ENCODE measurements at places on chromosomes 5 and 9. TPM values are rescaled to one million over a fixed set of nuclear protein-coding genes. Genes with fewer than 3 reads are reported as not detected.

Gene ELOVL7
- total RNA-seq: 4.4 TPM

DNA sequence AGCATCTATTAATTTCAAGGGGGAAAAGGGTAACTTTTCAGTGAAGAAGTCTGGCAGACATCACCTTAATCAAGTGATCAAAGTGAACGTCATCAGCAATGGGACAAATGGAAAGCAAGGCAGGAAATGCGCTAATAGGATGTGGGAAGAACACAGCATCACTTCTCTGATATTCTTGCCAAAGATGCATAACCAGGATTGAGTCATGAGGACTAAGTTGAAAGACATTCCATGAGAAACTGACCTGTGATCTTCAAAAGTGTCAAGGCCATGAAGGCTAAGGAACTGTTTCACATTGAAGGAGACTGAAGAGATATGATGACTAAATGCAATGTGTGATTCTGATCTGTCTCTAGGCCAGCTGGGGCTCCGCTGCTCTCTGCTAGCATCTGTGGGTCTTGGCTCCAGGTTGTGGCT is 92.9 kb downstream of the NDFIP1 start:
- no peak for DNase-seq
- no peak overlapping the region for H3K27ac ChIP-seq
- no peaks in the 10 kb centered on the region for H3K36me3 ChIP-seq
- H3K4me3 ChIP-seq: no peak overlapping the region

DNA sequence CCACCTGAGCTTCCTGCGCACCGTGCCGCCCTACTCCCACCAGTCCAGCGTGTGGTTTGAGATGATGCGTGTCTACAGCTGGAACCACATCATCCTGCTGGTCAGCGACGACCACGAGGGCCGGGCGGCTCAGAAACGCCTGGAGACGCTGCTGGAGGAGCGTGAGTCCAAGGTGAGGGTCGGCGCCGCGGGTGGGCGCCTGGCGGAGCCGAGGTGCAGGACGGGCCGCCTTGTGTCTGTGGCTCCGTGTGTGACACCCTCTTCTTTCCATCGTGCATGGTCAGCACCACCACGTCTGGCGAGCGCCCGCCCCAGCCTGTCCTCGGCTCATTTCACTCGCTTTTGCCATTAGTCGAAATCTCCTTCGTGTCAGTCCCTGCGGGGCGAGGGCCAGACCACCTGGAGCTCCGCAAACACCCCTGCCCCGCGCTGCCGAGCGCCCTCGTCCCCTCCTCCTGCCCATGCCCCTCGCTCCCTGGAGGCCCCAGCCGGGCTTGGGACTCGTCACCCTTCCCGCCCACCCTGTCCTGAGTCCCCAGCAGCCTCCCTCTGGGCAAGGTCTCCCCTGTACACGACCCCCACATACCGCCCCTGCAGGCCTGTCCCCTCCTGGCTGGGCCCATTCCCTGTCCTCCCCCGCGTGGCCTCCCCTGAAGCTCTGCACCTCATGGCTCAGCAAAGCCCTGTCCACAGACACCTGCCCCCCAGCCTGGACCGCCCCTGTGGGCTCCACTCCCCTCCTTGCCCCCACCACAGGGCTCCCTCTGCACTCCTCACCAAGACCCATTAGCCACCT is 7.0 kb downstream of the GRIN1 start:
- H3K27me3 ChIP-seq: peaks cover 22% of the 10 kb centered on the region
- H3K4me3 ChIP-seq: no peak overlapping the region
- H3K27ac ChIP-seq: no peak overlapping the region

DNA sequence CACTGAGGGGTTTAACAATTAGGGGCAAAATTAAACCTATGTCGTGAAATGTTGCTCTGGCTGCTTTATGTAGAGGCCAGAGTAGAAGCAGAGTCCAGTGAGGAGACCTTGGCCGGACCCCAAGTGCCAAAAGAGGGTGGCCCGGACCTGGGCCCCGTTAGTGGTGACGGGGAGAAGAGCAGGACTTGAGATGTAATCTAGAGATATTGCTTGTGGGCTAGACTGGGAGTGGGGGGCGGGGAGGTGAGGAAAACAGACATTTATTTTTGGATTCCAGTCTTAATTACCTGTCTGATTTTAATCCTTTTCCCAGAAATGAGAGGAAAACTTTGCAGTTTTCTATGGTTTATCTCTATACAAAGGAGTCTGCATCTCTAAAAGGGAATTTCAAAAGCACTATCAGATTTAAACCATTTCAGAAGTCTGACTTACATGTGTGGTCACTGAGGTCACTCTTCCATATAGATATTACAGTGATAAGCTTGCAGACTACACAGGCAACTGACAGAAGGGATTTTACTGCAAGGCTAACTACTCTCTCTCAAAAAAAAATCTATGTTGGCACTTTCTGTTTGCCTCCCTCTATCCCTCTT is 108.1 kb downstream of the MED27 start:
- H3K27ac ChIP-seq: no peak overlapping the region
- DNase-seq: no peak
- H3K36me3 ChIP-seq: no peaks in the 10 kb centered on the region

GRCh38 chr9:99563364-99563763 is 258.3 kb upstream of the NR4A3 start:
- DNase-seq: no peak
- H3K27me3 ChIP-seq: peaks cover 2% of the 10 kb centered on the region
- no peaks in the 10 kb centered on the region for H3K36me3 ChIP-seq

Gene BHMT2
- not detected for total RNA-seq

GRCh38 chr5:11420969-11421368 is 483.3 kb downstream of the CTNND2 start:
- DNase-seq: no peak
- no peaks in the 10 kb centered on the region for H3K36me3 ChIP-seq
- H3K27ac ChIP-seq: no peak overlapping the region
- no peaks in the 10 kb centered on the region for H3K4me1 ChIP-seq

Data from endothelial cell (in vitro differentiated cells).